ENCODE measurements at places on chromosomes 6 and 20.

- no peak for DNase-seq
These were observed 142.9 kb upstream of the SOX4 start for GRCh38 chr6:21450628-21451027.

DNA sequence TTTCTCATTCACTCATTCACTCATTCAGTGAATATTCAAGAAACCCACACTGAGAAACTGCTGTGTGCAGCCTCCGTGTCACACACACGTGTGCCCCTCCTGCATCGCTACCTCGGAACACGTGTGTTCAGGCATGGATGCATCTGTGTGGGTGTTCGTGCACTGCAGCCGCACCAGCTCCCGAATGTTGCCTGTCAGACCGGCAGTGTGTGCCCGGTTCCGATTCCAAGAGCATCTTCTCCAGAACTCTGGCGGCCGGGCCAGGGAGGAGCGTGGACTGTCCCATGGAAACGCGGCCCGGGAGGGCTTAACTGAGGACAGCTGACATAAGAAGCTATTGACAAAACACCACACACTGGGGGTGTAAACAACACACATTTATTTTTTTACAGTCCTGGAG lies 216.0 kb downstream of the DLL1 start:
- DNase-seq: no peak

DNA sequence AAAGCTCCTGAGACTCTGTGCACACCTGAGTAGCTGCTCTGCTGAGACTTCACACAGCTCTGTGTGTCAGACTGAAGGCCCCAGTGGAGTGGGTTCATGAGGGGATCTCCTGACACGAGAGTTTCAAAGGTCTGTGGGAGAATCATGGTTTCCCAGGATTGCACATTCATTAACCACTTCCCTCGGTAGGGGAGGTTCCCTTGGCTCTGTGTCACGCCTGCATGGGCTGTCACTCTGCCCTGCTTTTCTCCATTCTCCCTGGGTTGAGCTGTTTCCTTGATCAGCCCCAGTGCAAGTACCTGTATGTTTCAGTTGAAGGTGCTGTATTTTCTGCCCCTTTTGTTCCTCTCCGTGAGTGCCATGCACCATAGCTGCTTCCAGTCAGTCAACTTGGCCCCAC lies 236.9 kb downstream of the EPM2A start:
- DNase-seq: no peak

DNA sequence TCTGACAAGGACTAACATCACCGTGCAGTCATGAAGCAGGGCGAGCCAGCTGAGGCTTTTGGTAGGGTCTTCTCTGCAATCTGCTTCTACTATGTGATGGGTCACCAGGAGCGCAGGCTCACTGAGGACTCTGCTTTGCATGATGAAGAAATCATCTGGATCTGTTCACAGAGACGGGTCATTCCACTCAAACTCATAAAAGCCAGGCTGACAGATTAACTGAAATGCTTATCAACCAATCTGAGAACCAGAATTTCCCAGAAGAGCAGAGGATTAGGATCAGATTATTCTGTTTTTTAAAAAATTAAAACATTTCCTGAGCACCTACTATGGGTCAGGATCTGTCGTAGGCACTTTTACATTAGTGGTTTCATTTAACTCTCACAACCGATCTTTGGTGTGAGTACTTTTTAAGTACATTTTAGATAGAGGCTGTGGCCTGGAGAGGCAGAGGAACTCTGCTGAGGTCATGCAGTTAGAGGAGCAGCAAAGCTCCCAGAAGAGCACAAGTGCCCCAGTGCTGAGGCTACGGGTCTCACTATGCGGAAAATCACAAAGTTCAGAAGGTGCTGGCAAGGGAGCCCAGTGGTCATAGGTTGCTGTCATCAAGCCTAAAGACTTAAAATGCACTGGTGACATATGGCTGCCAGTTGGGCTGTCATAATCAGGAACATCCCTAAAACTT lies 109.1 kb downstream of the BACH2 start:
- peak; percentile 29 for DNase-seq

DNA sequence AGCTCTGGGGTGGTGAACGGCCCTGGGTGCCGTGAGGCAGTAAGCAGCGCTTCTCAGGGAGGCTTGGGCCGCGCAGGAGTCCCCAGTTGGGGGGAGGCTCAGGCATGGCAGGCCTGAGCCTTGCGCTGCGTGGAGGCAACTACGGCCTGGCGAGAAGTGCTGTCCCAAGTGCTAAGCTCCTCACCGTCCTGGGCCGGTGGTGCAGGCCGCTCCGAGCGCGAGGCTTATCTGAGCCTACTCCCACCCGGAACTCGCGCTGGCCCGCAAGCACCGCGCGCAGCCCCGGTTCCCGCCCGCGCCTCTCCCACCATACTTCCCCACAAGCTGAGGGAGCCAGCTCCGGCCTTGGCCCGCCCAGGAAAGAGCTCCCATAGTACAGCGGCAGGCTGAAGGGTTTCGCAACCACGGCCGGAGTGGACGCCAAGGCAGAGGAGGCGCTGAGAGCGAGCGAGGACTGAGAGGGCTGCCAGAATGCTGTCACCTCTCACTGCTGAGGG lies 1.8 kb upstream of the WRNIP1 start:
- DNase-seq: no peak

GRCh38 chr6:144849920-144850319 lies 564.8 kb downstream of the UTRN start:
- DNase-seq: no peak

DNA sequence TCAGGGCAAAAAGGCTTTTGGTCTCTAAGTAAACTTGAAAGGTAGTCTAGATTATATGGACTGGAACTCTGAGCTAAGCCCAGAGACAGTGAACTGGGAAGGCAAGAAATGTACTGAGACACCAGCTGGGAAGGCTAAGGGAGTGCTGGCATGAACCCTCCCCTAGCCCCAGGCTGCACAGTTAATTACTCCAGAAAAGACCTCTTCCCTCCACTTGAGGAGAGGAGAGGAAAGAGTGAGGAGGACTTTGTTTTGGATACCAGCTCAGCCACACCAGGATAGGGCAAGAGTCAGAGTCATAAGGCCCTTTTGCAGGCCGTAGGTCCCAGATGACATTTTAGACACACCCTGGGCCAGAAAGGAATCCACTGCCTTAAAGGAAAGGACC lies 84.1 kb upstream of the GJE1 start:
- DNase-seq: no peak

GRCh38 chr6:44342052-44342451 lies 398 bp upstream of the SPATS1 start:
- no peak for DNase-seq

- peak; percentile 80 for DNase-seq
These were observed 4.9 kb upstream of the CD24 start for GRCh38 chr6:106979435-106979884.

- no peak for DNase-seq
These were observed 37.5 kb upstream of the FRMD1 start for GRCh38 chr6:168116438-168116974.

- peak; percentile 66 for DNase-seq
These were observed 3.5 kb upstream of the LTA start for GRCh38 chr6:31568537-31568961.

GRCh38 chr20:32626407-32626806 lies 41.3 kb upstream of the NOL4L start:
- DNase-seq: no peak

GRCh38 chr6:13422681-13423221 lies 64.6 kb downstream of the GFOD1 start:
- DNase-seq: no peak

GRCh38 chr6:97133067-97133466 lies 149.9 kb downstream of the MMS22L start:
- DNase-seq: no peak

DNA sequence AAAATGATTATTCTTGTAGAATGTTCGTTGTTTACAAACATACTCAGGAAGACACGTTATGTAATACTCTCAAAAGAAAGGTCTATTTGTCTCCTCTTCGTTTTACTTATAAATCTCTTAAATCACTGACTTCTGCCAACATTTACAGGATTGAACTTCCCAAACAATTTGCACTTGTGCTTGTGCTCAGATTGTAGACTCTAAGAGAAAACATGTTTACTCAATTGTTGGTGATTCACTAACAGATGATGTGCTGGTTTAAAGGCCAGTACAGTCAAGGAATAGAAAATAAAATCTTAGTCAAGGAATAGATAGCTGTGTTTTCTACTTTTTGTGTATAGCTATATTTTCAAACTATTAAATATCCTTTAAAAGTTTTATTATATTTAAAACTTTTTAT lies 172.8 kb downstream of the GJA1 start:
- DNase-seq: no peak

DNA sequence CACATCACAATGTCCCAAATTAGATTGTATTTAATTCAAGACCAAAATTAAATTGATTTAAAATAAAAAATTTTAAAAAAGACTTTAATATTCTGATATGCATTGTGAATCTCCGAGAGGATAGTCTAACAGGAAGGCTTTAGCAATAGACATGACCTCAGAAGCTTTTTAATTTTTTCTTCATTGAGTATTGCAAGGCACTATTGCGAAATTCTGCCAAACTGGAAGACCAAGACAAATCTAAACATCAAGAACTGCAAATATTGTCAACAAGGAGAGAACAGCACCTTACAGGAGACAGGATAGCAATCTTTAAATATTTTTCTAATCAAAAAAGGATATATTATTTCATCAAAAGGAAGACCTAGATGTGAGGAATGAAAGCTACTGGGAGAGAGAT lies 56.9 kb downstream of the BMP5 start:
- DNase-seq: no peak

DNA sequence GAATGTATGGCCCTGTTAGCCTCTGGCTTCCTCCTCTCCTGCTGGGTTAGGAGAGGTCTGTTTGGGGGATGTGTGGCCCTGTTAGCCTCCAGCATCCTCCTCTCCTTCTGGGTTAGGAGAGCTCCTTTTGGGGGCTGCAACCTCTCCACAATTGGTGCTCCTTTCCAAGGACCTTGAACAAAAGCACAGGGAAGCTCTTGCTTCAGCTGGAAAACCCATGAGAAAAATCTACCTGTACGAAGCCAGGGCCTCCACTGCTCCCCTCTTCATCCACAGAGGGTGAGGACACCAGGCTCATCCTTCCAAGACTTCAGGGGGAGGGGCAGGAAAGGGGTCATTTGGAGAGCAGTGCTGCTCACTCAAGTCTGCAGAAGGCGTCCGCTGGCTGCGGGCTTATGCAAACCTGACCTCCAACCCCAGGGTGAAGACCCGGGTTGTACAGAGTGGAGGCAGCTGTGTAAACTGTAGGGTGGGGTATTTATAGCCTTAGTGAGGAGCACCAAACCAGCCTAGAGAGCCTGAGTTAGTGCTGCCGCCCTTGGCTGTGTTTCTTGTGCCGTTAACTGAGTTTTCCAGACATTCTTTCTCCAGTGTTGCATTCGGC lies 62.1 kb downstream of the SLC24A3 start:
- DNase-seq: no peak

- no peak for DNase-seq
These were observed 34.1 kb downstream of the SESN1 start for GRCh38 chr6:109060571-109060970.

DNA sequence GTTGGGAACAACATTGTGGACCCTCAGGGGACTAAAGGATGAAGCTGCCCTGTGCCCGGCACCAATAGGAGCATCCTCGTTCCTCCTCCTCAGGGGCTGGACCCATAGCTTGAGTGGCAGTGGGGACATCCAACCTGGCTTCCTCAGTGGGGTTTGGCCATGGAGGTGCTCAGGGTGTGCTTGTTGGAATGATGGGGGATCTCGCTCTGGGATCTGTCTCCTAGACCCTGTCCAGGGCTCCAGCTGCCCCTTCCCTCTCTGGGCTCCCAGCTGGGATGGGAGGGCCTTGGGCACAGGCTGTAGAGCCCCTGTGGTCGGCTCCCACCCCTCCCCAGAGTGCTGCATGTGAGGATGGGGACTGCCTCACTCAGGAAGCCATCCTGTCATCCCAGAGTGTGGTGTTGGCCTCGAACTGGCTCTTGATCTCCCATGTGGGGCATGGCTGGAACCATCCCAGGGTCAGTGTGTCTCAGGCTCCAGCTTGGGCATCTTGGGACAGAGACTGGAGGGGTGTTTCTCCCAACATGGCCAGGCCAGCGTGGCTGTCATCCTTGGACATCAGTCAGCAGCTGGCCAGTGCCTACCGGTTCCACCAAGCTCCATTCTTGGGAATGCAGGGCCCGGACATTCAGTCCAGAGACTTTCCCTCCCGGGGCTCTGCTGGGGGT lies 9.5 kb upstream of the MYT1 start:
- no peak for DNase-seq

DNA sequence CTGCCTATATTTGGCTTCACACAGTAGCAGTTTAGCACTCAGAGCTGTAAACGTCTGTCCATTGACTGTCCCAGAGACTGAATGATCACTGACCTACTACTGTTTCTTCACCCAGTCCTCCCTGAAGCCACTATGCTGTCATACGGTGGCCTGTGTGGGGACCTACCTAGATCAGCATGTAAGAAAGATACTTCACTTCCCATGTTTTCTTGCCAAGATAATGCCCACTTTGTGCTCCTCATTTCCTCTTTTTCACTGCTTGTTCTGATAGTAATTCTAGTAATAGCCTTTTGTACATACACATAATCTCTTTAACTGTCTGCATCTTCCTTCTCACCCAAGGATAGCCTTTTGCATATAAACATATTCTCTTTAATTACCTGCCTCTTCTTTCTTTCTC lies 109.9 kb upstream of the TIAM2 start:
- no peak for DNase-seq

GRCh38 chr6:158474961-158475343 lies 84.9 kb upstream of the TMEM181 start:
- DNase-seq: no peak

GRCh38 chr6:143299253-143300166 lies 151.0 kb downstream of the ADAT2 start:
- DNase-seq: no peak

GRCh38 chr6:39056681-39057080 lies 8.1 kb downstream of the GLP1R start:
- no peak for DNase-seq

DNA sequence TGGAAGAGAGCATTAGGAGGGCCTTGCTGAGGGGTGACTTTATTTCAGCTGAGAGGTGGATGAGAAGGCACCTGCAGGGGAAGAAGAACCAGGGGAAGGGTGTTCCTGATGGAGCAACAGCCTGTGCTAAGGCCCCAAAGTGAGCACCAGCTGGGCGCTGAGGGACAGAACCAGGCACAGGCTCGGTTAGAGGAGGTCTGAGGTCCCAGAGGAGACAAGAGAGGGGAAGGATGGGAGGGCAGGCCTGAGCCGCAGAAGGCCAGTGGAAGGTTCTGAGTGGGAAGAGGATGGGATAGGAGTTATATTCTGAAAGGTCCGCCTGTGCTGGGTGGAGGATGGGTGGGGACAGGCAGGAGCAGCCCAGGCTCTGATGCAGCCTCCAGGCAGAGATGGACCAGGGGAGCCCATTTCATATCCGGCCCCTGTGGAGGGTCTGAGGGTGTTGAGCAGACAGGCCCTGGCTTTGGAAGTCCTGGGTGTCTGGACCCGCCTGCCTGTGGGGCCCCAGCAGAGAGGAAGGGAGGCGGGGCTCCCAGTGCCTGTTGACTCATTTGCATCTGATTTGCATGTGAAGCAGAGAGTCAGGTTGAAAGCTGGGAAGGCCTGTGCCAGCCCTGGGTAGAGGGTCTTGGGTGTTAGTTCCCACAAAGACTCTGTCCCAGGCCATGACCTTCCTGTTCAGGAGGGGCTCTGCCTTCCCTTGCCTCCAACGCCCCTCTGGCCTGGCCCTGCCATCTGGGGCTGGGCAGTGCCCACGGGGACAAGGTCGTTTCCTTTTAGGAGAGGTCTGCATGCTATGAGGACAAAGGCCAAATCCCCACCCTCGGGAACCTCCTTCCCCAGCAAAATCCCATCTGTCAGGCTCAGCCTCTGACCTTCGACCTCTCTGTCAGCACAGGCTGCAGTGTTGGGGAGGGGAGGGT lies 10.6 kb upstream of the FAM110A start:
- DNase-seq: no peak

GRCh38 chr20:11124849-11125505 lies 451.2 kb upstream of the JAG1 start:
- DNase-seq: no peak

Data from CD4-positive, alpha-beta T cell treated with Interleukin-6 for 4 hours (primary cell).